Esophagus mucosa (tissue), 1 donor: ENCODE measurements at places on chromosomes 1 and 21. TPM values are rescaled to one million over a fixed set of nuclear protein-coding genes. Genes with fewer than 3 reads are reported as not detected.

DNA sequence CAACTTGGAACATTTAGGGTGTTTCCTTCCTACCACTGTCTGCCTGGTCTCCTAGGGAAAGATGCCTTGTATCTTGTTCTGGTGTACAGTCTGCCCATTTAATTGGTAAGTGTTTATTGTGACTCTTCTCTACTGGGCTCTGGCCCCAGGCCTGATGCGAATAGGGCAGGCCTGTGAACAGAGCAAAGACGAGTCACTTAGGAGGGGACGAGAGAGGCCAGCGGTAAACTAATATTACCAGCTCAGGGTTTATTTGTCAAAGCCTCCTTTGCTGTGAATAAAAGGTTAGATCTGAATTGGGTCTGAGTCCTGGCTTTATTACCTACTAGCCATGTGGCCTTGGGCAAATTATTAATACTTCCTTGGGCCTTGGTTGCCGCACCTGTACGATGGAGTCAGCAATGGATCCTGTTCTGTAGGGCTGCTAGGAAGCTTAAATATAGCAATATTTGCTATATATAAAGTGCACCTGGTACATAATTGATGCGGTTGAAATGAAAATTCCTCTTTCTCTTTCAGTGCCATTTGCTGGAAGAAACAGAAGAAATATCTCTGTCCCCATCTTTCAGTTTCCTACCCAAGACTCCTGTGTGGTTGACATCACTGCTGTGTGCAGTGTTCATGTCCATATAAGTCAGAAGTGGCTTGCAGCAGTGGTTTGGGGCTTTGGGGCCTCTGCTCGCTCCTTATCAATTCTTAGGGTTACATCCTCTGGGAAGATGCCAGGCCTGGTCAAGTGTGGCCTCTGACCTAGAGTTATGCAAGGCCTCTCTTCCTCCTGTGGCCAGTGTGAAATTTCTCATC lies 32.4 kb downstream of the MAPKAPK2 start:
- peak; percentile 19 for ATAC-seq

DNA sequence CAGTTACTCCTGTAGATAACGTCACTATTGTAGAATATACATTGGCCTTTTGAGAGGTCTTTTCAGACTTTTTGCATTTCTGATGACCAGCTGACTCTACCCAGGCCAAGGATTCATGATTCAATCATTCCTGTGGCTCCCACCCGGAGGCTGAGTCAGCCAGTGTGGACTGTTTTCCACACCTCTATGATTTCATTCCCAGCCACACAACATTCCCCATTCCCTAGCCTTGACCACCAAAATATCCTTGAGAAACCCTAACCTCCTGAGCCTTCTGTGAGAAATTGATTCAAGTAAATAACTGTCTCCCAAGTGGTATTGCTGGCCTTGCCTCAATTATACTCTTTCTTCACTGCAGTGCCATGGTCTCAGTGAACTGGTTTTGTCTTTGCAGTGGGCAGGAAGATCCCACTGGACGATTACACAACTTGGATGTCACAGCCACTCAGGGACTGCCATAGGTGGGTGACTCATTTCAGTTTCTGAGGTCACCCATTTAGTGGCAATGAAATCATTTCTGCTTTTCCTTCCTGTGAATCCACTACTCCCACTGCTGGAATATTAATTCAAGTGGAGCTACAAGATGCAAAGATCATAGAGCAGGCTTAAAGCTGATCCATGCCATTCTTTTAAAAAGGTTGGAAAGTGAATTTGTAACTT lies 518.6 kb upstream of the ZP4 start:
- ATAC-seq, result no peak

- ATAC-seq, result peak; percentile 65
These were observed 19.8 kb downstream of the NPR1 start for GRCh38 chr1:153698020-153698922.

- ATAC-seq, result no peak
These were observed 211.7 kb upstream of the POGK start for GRCh38 chr1:166627558-166627957.

- ATAC-seq, result peak; percentile 42
These were observed 7.4 kb upstream of the B3GALNT2 start for GRCh38 chr1:235511470-235512240.

- ATAC-seq, result no peak
These were observed 8.8 kb upstream of the ABCB10 start for GRCh38 chr1:229567109-229567868.

DNA sequence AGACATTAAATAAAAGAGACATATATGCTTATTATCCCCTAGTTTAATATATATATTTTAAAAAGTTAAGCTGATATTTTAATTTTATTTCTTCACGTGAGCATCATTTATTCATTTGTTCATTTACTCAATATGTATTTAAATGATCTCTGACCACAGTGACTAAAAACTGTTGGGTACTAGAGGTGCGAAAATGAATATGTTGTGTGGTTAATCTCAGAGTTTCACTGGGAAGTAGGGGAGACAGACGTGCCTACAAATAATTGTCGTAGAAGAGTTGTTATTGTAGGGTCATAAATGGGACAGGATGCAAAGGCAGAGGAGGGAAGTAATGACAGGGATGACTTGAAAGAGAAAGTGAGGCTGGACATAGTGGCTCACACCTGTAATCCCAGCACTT lies 213.0 kb upstream of the CACYBP start:
- ATAC-seq, result no peak

DNA sequence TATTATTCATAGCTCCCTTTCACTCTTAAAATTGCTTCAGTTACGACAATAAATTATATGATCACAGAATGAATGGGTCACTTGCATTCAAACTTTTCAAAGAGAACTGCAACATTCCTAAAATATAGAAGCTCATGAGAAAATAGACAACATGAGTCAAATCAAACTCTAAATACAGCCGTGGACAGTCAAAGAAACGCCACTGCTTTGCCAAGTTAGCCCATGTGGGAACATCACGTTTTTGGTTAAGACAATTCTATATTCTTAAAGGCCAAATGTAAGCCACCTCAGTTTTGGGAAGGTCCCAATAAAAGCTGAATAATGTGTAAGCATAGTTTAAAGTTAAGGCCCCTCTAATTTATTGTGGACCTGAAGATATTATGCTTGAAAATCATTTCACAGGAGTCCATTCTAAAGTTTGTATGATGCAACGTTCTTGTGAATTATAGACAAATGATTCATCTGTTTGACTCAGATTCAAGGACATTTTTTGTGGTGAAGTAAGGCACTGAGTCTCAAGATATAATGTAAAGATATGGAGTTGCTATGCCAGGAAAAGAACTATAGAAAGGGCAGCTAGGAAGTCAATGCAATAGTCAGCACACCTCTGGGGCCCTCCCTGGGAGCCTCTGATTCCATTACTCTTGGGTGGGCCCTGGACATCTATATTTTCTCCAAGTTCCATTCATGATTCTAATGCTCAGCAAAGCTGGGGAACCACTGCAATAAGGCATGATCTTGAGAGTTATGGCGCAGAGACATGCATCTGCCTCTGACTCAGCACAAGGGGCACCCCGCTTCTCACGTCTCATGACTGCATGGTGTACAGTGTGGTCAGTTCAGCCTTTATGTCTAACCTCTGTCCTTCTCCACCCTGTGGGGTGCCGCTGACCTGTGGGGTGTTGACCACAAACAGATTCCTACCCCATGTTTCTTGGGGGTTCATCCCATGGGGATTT lies 33.9 kb downstream of the ETS2 start:
- ATAC-seq, result peak; percentile 71

DNA sequence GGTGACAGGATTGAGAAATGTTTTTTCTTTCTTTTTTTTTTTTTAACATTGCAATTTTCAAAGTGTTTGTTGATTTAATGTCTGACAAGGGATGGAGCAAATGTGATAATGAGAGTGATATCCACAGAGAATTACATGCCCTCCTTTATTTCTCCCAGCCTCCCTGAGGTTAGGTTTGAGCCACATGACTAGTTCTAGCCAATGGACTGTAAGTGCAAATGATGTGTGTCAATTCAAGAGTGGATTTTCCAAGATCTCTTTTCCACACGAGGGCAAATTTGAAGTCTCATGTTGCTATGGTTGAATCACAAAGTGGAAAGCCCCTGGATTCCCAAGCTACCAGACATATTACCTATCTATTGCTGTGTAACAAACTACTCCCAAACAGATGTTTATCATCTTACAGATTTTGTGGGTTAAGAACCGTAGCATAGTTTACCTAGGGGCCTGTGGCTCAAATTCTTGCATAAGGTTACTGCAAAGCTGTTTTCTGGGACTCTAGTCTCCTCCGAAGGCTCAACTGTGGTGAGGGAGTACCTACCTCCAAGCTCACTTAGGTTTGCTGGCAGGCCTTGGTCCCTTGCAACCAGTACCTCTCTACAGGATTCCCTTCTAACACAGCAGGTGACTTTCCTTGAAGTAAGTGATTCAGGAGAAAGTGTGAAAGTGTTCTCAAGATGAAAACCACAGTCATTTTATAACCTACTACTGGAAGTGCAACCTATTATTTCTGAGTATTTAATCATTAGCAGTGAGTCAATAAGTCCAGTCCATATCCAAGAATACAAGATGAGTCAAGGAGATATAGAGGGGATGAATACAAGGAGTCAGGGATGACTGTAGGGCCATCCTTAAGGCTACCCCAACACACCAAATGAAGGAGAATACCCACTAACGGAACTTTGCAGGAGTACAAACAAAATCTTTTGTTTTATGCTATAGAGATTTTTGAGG lies 533.6 kb downstream of the PTPRC start:
- no peak for ATAC-seq

- ATAC-seq, result no peak
These were observed 8.5 kb downstream of the GNG12 start for GRCh38 chr1:67824766-67825165.

GRCh38 chr1:39139723-39140360 lies 64.7 kb upstream of the MACF1 start:
- ATAC-seq, result no peak

GRCh38 chr1:115230281-115230680 lies 107.8 kb downstream of the NGF start:
- ATAC-seq, result peak; percentile 35

- no peak for ATAC-seq
These were observed 49.2 kb upstream of the GJA8 start for GRCh38 chr1:147853391-147853790.

- no peak for ATAC-seq
These were observed 152.2 kb downstream of the SIPA1L2 start for GRCh38 chr1:232477728-232478127.

DNA sequence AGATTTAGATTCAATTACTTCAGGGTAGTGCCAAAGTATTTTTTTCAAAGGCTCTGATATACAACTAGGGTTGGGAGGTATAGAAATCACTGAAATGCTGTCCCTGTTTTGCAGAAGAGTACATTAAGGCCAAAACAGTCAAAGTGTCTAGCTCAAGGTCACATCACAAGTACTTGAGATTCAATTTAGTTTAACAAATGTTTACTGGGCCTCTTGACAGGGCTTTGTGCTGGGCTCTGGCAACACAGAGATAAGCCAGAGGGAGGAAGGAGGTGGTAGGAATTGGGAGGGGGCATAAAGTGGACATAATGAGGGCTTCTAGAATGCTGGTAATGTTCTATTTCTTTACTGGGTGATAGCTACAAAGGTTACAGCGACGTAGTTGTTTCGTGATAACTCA lies 2.3 kb upstream of the SLC9A1 start:
- no peak for ATAC-seq

DNA sequence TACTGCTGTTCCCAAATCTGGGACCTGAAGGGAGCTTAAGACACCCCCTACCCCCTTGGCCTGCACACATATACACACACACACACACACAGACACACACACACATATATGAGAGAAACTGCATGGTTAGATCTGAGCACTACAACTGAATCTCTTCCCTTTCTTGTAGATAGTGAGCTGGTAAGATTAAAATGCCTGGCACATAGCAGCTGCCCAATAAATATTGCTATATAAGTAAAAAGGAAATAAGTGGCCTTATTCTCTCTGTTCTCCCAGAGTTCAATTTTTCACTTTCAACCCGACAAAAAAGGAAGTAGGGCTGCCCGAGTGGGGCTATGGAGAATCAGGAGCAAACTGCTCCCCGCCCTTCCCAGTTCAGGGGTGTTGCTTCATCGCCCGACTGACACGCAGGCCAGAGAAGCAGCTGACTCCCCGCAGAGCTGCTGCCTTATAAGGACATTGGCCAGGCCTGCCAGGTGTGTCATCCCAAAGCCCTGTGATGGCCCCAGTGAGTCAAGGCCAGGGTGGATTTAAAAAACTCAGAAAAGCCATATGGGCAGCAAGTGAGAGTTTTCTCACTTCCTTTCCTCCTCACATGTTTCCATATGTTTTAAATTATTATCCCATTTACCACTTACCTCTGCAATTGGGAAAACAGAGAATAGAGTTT lies 106.5 kb upstream of the SLC44A3 start:
- peak; percentile 100 for ATAC-seq

GRCh38 chr1:161502181-161502580 lies 3.1 kb upstream of the FCGR2A start:
- no peak for ATAC-seq

GRCh38 chr1:115411371-115412063 lies 73.5 kb upstream of the NGF start:
- ATAC-seq, result peak; percentile 92

DNA sequence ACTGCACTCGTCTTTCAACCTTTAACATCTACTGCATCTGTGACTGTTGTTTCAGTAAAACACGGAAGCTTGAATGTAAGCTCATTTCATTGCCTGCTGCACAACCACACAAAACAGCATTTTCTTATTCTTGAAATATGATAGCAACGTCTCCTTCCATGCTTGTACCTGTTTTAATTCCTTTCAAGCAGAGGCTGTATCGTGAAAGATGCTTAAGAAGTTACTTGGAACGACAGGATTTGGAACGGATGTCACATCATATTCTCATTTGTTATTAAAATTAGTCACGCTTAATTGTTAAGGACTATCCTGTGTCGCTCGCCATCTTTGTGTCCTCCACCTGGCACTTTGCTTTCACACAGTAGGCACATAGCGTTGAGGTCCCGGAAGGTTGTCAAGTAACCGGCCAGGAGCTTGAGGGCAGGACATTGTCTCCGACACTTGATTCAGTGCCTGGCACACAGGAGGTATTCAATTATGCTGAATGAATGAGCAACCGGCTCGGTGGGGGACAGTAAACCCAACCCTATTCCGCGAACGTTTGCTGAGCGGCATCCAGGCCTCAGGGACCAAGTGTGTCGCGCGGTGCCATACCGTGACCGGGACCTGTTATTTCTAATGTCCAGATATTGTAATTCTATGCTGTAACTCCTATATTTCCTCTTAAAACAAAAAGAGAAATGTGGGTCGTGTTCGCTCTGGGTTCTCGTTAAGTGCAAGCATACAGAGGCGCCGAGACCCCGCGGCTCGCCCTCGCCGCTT lies 499 bp upstream of the SH3GLB1 start:
- ATAC-seq, result peak; percentile 53

Gene ZMYND12
- total RNA-seq, result 0.56 TPM

Gene KLHDC9
- total RNA-seq, result 4.5 TPM

Gene OR2T8
- total RNA-seq, result not detected

Gene PADI1
- total RNA-seq, result 40.0 TPM

Gene LYPLA2
- 48.9 TPM for total RNA-seq

Gene FLG2
- not detected for total RNA-seq

Gene IGSF21
- total RNA-seq, result not detected

Gene DMRTA2
- 1.7 TPM for total RNA-seq

Gene OR14K1
- total RNA-seq, result not detected

Gene CSF3R
- 3.2 TPM for total RNA-seq

Gene C1QB
- 14.4 TPM for total RNA-seq

Gene SNRNP40
- 41.6 TPM for total RNA-seq

Gene CCDC30
- 0.56 TPM for total RNA-seq
